ENCODE measurements at places on chromosomes 7 and 10. TPM values are rescaled to one million over a fixed set of nuclear protein-coding genes. Genes with fewer than 3 reads are reported as not detected.

- H3K36me3 ChIP-seq: no peaks in the 10 kb centered on the region
- DNase-seq: no peak
- H3K4me3 ChIP-seq: no peak overlapping the region
- H3K4me1 ChIP-seq: peaks cover 18% of the 10 kb centered on the region
Measured at GRCh38 chr10:113103131-113103840, 153.2 kb downstream of the TCF7L2 start.

- no peaks in the 10 kb centered on the region for H3K4me1 ChIP-seq
- DNase-seq: no peak
- H3K27me3 ChIP-seq: no peaks in the 10 kb centered on the region
Measured at GRCh38 chr7:147852833-147853232, 737.7 kb upstream of the C7orf33 start.

ACTL6B gene
- not detected for total RNA-seq

DNA sequence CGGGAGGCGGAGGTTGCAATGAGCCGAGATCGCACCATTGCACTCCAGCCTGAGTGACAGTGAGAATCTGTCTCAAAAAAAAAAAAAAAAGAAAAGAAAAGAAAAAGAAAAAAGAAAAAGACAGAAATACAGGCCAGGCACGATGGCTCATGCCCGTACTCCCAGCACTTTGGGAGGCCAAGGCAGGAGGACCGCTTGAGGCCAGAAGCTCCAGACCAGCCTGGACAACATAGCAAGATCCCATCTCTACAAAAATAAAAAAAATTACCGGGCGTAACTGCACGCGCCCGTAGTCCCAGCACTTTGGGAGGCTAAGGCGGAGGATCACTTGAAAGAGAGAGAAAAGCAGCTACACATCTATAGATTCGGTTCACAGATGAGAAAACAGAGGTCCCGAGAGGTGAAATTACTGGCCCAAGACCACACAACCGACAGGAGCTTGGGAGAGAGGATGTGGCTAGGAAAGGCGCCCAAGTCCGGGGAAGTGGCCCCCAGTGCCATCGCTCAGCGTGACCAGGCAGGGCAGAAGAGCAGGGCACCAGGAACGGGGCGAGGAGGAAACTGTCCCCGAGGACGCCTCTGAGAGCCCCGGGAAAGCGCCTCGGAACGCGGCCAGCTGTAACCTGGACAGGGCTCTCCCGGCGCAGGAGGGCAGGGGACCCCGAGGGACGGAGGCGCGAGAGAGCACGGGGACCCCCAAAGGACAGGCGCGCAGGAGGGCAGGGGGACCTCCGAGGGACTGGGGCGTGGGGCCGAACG is 612 bp downstream of the SNX8 start:
- peaks cover 13% of the 10 kb centered on the region for H3K36me3 ChIP-seq
- H3K4me3 ChIP-seq: peak overlapping the region; percentile 84
- peaks cover 21% of the 10 kb centered on the region for H3K4me1 ChIP-seq
- H3K27me3 ChIP-seq: no peaks in the 10 kb centered on the region
- no peak for DNase-seq

DNA sequence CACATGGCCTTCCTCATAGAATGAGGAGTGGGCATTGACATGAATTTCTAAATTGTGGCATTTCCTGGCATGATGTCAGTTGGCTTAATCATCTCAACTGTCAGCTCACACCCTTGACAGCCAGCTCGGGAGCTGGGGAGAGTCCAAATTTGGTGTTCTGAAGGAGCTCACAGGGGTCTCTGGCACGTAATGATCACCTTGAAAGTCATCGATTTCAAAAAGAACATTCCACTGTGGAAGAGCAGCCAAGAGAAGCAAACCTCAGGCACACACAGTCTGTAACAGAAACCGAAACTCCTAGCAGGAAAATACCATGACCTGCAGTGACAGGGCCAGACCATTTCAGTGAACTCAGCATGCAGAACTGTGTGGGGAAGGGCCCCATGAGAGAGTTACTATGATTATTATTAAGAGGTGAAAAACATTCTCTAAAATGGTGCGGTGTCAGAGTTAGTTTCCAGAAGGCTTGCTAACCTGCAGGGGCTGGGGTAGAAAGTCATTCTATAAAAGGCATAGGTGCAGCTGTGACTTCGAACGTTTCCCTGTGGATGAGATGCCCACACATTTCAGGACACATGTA is 26.4 kb upstream of the KLF6 start:
- DNase-seq: peak; percentile 55
- peak overlapping the region; percentile 57 for H3K27ac ChIP-seq
- H3K27me3 ChIP-seq: no peaks in the 10 kb centered on the region
- H3K4me3 ChIP-seq: peak overlapping the region; percentile 14
- peaks cover 38% of the 10 kb centered on the region for H3K4me1 ChIP-seq
- H3K36me3 ChIP-seq: no peaks in the 10 kb centered on the region

DNA sequence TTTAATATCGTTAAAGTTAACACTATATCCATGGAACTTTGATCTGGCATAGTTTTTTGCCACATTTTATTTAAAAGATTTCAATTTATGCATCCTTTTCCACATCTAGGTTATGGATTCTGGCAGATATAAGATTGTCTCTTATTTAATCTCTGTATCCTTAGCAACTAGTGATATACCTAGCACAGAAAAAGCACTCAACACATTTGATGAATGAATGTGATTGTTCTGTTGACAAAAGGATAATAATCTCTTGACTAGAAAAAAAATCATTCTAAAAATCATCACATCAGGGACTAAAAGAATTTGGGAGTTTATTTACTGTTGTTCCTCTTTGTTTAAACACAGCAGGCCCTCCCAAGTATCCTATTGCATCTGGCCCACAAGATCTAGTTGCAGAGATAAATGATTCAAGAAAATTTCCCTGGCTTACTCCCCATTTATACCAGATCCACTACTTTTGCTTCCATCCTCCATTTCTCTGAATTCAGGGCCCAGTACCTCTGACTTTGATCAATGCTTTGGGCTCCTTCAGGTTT is 84.0 kb upstream of the C1GALT1 start:
- H3K4me3 ChIP-seq: no peak overlapping the region
- no peak overlapping the region for H3K27ac ChIP-seq
- no peaks in the 10 kb centered on the region for H3K27me3 ChIP-seq

BICC1 gene
- 29.9 TPM for total RNA-seq

PIP gene
- not detected for total RNA-seq

DNA sequence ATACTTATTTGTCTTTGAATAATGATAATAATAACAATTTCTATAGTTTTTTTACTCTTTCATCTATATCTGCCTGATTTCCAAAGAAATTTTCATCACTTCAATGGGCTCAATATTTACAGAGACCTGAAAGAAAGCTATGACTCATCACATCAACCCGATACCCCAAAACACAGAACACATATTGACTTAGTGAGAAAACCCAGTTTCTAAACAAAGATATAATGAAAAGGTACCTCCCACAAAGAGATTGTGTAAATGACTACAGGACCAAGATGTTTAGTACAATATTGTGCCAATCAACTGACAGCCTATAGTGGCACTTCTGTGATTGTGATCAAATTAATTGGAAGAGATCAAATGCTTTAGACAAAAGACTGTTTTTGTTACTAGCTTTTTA is 133.9 kb downstream of the PCDH15 start:
- H3K4me1 ChIP-seq: no peaks in the 10 kb centered on the region
- no peak for DNase-seq
- H3K4me3 ChIP-seq: no peak overlapping the region
- no peaks in the 10 kb centered on the region for H3K27me3 ChIP-seq
- H3K36me3 ChIP-seq: no peaks in the 10 kb centered on the region

CPA1 gene
- total RNA-seq: 2.9 TPM

DNA sequence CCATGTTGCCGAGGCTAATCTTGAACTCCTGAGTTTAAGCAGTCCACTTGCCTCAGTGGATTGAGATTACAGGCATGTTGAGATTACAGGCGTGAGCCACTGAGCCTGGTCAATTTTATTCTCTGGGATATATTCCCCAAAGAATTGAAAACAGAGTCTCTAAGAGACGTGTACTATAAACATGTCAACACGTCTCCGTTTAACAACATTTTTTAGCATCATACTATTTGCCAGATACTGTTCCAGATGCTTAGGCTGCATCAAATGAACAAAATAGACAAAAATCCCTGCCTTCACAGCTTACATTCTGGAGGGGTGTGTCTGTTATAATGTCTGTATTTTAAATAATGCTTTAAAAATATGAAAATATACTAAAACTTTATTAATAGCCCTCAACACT is 54.1 kb upstream of the PRKG1 start:
- no peak overlapping the region for H3K4me3 ChIP-seq
- H3K36me3 ChIP-seq: no peaks in the 10 kb centered on the region
- DNase-seq: no peak
- no peaks in the 10 kb centered on the region for H3K27me3 ChIP-seq

- no peaks in the 10 kb centered on the region for H3K36me3 ChIP-seq
- no peaks in the 10 kb centered on the region for H3K27me3 ChIP-seq
- no peak overlapping the region for H3K4me3 ChIP-seq
- no peaks in the 10 kb centered on the region for H3K4me1 ChIP-seq
Measured at GRCh38 chr10:116783011-116783655, 40.8 kb upstream of the HSPA12A start.

DNA sequence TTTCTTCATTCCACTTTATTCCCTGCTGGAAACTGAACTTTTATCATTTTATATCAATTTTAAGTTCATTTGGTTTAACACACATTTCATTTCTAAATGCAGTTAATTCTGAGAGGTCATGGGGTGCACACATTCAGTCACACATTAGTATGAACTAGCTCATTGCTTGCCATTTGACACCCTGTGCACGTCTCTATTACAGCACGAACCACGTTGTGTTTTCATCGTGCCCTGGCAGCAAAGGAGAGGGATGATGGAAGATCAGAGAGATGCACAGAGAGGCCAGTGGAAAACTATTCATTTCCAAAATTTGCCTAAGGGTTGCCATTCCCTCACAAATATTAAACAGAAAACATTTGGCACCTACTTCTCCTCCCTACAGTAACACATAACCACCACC is 45.4 kb downstream of the CTNNA3 start:
- no peaks in the 10 kb centered on the region for H3K4me1 ChIP-seq
- no peak overlapping the region for H3K4me3 ChIP-seq
- no peak for DNase-seq
- H3K36me3 ChIP-seq: no peaks in the 10 kb centered on the region
- no peaks in the 10 kb centered on the region for H3K27me3 ChIP-seq

- DNase-seq: peak; percentile 75
- no peaks in the 10 kb centered on the region for H3K36me3 ChIP-seq
- no peak overlapping the region for H3K27ac ChIP-seq
Measured at GRCh38 chr10:30002426-30003266, 56.7 kb downstream of the JCAD start.

DNA sequence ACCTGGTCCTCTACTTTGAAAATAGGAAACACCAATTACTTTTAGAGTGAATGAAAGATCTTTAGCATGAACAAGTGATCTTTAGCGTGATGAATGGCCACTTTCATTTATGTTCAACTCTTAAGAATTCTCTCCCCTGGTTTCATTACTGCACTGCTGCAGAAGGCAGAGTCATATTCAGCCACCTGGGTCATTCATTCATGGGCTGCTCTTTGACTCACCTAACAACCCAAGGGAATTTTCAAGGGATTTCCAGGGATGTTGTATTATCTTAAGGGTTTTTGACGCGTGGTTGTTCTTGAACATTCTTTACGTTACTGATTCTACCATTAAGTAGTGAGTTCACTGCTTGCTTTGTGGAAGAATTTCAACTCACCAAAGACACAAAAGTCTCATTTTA is 87.3 kb upstream of the STK17A start:
- no peaks in the 10 kb centered on the region for H3K36me3 ChIP-seq
- no peak for DNase-seq
- H3K27me3 ChIP-seq: no peaks in the 10 kb centered on the region
- no peak overlapping the region for H3K4me3 ChIP-seq
- H3K4me1 ChIP-seq: no peaks in the 10 kb centered on the region

GRCh38 chr7:21412410-21412851 is 15.5 kb upstream of the SP4 start:
- H3K27me3 ChIP-seq: no peaks in the 10 kb centered on the region
- no peak overlapping the region for H3K4me3 ChIP-seq
- no peak for DNase-seq
- no peaks in the 10 kb centered on the region for H3K36me3 ChIP-seq
- H3K27ac ChIP-seq: no peak overlapping the region
- no peaks in the 10 kb centered on the region for H3K4me1 ChIP-seq

- peaks cover 9% of the 10 kb centered on the region for H3K4me1 ChIP-seq
- H3K27me3 ChIP-seq: no peaks in the 10 kb centered on the region
- DNase-seq: no peak
- no peak overlapping the region for H3K4me3 ChIP-seq
Measured at GRCh38 chr10:58807629-58808022, 295.0 kb downstream of the BICC1 start.

DNA sequence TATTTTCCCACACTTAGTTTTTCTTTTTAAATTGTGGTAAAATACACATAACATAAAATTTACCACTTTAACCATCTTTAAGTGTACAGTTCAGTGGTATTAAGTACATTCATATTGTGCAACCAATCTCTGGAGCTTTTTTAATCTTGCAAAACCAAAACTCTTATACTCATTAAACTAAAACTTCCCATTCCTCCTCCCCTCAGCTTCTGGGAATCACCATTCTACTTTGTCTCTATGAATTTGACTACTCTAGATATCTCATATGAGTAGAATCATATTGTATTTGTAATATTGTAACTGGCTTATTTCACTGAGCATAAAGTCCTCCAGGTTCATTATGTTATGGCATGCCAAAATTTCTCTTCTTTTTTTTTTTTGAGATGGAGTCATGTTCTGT is 86.4 kb upstream of the JAZF1 start:
- no peaks in the 10 kb centered on the region for H3K36me3 ChIP-seq
- H3K27me3 ChIP-seq: no peaks in the 10 kb centered on the region
- H3K4me3 ChIP-seq: no peak overlapping the region
- no peak for DNase-seq
- no peaks in the 10 kb centered on the region for H3K4me1 ChIP-seq

- no peak overlapping the region for H3K27ac ChIP-seq
- no peak overlapping the region for H3K4me3 ChIP-seq
- H3K36me3 ChIP-seq: no peaks in the 10 kb centered on the region
- no peak for DNase-seq
- H3K27me3 ChIP-seq: peaks cover 68% of the 10 kb centered on the region
- no peaks in the 10 kb centered on the region for H3K4me1 ChIP-seq
Measured at GRCh38 chr10:103280031-103280430, 3.1 kb downstream of the INA start.

- H3K27ac ChIP-seq: no peak overlapping the region
- no peak overlapping the region for H3K4me3 ChIP-seq
- no peaks in the 10 kb centered on the region for H3K36me3 ChIP-seq
- no peaks in the 10 kb centered on the region for H3K27me3 ChIP-seq
- H3K4me1 ChIP-seq: no peaks in the 10 kb centered on the region
Measured at GRCh38 chr7:17706734-17707133, 233.6 kb downstream of the SNX13 start.

GRCh38 chr7:154842591-154842990 is 160.3 kb downstream of the PAXIP1 start:
- no peak overlapping the region for H3K4me3 ChIP-seq
- no peak for DNase-seq
- H3K27ac ChIP-seq: no peak overlapping the region
- no peaks in the 10 kb centered on the region for H3K36me3 ChIP-seq
- no peaks in the 10 kb centered on the region for H3K4me1 ChIP-seq
- H3K27me3 ChIP-seq: no peaks in the 10 kb centered on the region

GRCh38 chr10:124220547-124220946 is 127.1 kb upstream of the CHST15 start:
- no peak overlapping the region for H3K27ac ChIP-seq
- no peaks in the 10 kb centered on the region for H3K4me1 ChIP-seq
- H3K4me3 ChIP-seq: no peak overlapping the region
- no peaks in the 10 kb centered on the region for H3K27me3 ChIP-seq

PHTF2 gene
- total RNA-seq: 13.7 TPM

AKR1B15 gene
- 0.22 TPM for total RNA-seq
